Motor neuron (in vitro differentiated cells): ENCODE measurements at places on chromosomes 16 and 17. TPM values are rescaled to one million over a fixed set of nuclear protein-coding genes. Genes with fewer than 3 reads are reported as not detected.
A peak's percentile ranks its signal among the peaks of the same experiment; 100 is the strongest.

The UTS2R gene
- total RNA-seq, result not detected in 2 replicates

The SOST gene
- total RNA-seq, result 0.11 and 0.31 TPM in 2 replicates

The KRT32 gene
- total RNA-seq, result not detected in 2 replicates

The TAT gene
- total RNA-seq, result 0.09 and 1.9 TPM in 2 replicates

The BRIP1 gene
- total RNA-seq, result 0.92 and 1.6 TPM in 2 replicates

GRCh38 chr17:30134551-30134950 lies 17.9 kb downstream of the NSRP1 start:
- no peak for ATAC-seq

DNA sequence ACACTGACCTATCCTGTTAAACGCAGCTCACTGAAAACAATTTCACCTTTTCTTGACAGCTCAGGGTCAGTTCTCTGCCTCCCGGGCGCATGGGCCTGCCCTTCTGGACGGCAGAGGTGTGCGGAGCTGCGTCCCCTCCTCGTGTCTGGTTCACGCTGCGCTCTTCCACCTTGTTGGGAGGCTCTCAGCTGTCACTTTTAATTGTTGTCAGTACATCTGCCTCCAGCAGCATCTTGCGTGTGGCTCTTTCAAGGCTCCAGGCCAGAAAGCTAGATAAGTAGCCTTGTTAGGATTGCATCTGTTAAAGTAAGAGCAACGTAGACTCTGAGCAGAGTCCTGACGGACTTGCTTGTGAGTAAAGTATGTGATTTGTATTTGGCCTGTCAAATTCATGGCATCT lies 59.4 kb downstream of the MGAT5B start:
- no peak for ATAC-seq

- no peak for ATAC-seq
Observed at GRCh38 chr17:19304751-19305150, 57.8 kb downstream of the B9D1 start.

DNA sequence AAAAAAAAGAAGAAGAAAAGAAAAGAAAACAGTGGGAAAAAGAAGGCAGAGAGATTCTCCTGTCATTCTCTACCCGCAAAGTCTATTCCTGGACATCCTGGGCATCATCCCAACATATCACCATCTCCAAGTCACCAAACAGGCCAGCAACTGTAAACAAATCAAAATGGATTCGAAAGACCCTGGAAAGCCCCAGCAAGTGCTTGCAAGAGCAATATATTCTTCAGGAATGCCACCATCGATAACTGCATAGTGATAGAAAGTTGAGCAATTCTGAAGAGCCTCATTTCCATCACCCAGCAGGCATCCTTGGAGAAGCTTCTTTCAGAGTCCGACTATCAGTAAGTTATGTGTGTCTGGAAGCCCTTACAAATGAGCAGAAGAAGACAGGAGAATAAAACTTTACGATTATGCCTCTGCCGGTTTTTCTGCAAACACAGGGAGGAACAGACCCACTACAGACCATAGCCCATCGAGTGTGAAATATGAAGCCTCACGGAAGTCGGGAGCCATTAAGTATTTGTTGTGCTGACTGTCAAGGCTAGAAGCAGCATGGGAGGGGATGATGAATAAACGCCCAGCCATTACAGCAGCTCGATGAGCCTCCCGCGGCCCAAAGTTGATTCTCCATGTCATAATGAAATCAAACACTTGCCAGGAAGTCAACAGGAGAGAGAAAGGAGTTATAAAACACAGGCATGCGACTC lies 64.5 kb upstream of the SEC14L1 start:
- ATAC-seq, result peak; percentile 81

DNA sequence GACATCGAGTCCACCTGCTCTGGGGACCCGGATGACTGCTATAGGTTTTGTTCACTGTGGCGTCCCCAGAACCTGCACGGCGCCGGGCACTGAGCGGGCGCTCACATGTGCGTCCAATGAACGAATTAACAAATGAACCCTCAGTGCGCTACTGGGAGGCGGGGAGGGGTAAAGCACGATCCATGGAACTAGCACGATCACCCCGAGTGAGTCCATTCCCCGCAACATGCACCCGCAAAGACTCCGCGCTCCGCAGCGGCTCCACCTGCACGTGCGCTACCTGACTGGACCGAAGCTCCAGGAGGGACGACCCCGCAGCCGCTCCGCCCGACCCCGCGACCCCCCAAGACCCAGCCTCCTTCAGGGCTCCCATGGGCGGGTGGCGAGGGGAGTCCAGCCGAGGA lies 491 bp downstream of the TRAP1 start:
- ATAC-seq, result peak; percentile 41

GRCh38 chr17:78970834-78971755 lies 8.6 kb downstream of the LGALS3BP start:
- peak; percentile 19 for ATAC-seq
